ENCODE measurements at places on chromosomes 12 and 14.

GRCh38 chr14:105927096-105928060 is 401.0 kb downstream of the TMEM121 start:
- DNase-seq: no peak

DNA sequence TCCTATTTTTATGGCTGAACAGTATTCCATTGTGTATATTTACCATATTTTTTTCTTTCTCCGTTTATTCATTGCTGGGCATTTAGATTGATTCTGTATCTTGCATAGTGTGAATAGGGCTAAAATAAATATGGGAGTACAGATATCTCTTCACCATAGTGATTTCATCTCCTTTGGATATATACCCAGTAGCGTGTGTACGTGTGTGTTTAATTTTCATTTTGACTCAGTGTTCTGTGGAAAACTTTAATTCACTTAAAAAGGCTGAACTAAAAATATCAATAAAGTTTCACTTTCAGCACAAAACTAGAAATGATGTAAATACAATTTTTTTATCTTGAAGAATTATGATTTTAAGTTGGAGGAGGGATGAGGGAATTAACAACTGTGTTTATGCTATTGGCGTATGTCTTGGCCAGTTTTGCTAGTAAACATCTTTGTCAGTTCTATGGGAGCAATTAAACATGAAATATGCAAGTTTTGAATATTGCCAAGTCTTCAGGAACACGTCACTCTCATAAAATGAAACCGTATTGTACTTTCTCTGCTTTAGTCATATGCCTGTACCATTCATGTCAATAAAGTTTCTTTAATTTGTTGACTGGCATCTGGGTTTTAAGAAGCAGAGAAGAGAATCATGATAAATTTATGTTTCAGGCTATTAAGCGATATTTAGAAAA is 99.8 kb downstream of the PTGER2 start:
- DNase-seq: no peak

DNA sequence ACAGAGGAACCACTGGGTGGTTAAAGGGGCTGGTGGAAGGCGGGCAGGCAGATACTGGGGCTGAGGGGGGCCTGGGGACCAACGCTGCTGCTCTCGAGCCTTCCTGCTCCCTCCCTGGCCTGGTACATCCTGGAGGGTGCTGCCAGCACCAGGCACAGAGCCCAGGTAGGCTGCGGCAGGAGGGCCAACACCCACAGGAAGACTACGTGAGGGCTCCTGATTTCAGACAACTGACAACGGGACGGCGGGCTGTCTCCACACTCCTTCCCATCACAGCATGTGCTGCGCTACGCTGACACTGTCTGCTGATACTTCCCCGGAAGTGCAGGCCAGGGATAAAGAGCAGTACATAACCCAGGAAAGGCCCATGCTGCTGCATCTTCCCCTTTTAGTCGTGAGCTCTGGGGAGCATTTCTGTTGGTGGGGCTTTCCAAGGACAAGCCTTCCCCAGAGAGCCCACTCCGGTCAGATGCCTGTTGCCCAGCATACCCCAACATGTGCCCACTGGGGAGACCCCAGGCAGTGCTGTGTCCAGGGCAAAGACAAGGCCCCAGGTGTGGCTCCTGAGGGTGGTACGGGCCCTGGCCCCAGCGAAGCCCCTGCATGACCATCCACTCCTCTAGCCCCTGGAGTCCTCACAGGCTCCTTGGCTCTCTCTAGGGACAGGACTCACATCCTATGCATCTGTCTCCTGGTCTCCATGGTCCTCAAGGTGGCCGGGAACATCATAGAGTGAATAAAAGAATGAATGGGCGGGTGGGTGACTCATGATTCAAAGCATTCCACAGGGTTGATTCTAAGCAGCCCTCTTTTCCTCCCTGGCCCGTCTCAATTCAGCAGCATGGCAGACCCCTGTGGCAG is 38.0 kb downstream of the CHGA start:
- no peak for DNase-seq

DNA sequence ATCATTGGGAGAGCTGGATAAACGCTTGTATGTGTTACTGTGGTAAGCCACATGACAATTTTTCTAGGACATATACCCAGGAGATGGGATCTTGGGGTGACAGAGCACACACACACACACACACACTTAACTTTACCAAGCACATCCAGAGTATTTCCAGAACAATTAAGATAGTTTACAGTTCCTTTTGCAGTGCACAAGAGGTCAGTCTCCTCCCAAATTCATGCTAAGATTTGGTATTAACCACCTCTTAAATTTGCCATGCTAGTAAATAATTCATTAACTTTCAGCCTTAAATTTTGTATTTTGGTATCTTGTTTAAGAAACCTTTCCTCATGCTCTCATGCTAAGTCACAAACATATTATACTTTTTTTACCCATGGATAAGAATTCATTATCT is 33.9 kb upstream of the LIMA1 start:
- no peak for DNase-seq

DNA sequence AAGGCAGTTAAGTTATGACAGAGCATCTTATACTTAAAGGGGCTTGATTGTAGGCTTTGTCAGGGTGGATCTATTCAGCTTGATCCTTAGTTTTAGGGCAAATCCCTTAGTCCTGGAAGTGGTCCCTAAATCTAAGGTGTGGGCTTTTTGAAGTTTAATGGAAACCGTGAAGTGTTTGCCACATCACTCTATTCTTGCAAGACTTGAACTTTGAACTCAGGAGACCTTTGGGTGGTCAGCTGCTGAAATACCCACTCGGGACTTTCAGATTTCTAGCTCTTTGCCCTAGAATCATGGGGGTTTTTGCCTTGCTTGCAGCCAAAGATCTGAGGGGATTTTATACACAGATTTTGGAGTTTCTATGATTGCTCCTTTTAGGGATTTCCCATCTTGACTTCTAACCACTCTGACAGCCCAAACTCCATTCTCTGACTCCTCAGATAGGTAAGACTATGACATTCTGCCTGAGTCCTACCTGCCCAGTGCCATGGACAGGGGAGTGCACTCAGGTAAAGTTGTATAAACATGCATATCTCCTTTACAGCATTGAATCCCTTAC is 39.9 kb downstream of the SNAPC1 start:
- no peak for DNase-seq

- no peak for DNase-seq
Observed at GRCh38 chr14:78131201-78131600, 39.0 kb upstream of the NRXN3 start.

DNA sequence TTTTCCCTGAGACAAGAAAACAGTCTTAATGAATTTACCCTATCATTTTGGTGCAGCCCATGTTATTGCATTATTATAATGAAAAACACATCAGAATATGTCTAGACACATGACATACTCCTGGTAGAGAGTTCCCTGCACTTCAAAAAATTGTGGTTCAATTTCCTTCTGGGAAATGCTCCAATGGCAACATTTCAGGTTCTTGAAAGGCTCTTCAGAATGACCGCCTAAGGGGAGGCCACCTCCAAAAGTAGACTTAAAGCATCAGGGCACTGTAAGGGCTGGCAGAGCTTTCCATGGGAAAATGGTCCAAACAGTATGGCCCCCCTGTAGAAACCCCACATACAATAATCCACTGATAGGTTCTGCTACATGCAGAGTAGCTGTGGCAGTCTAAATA is 110.7 kb downstream of the SLC25A21 start:
- no peak for DNase-seq
